ENCODE measurements at places on chromosomes 5 and 9. TPM values are rescaled to one million over a fixed set of nuclear protein-coding genes. Genes with fewer than 3 reads are reported as not detected.
A peak's percentile ranks its signal among the peaks of the same experiment; 100 is the strongest.

DNA sequence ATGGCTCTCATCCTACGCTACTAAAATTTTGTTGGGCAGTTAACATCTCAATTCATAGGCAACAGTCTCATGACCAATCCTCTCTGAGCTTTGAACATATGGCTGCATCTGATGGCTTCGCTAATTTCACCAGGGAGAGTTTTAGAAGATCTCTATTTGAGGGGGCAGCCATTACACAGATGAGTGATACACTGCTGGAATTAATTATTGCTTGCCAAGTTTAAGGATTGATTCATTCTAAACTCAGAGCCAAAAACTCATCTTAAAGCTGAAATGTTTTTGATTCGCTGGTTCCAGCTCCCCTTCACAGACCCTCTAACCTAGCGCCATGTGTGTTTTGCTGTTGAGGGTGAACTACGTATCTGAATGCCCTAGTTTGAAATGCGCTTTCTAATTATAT, 519.9 kb upstream of the WWC1 start:
- H3K27me3 ChIP-seq = no peaks in the 10 kb centered on the region
- DNase-seq = no peak
- H3K36me3 ChIP-seq = no peaks in the 10 kb centered on the region
- H3K27ac ChIP-seq = no peak overlapping the region
- no peak overlapping the region for H3K4me3 ChIP-seq
- no peaks in the 10 kb centered on the region for H3K4me1 ChIP-seq

Gene FNIP1
- 43.0 TPM for total RNA-seq

Gene RFESD
- total RNA-seq = 2.3 TPM

DNA sequence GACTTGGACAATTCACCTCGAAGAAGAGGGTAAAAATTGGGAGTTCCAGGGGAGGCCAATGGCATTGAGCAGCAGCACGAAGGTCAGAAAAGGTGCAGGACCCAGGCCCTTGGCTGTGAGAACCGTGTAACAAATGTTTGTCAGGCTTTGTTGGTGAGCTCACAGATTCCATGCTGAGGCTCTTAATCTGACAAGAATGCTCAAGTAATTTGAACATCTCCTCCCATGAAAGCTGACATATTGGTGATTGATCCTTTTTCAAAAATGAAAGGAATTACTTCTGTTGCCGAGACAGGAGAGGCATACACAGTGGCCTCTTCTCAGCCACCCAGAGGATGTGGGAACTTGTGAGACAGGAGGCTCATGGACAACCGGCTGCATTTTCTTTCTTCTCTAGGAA, 11.6 kb downstream of the RAI14 start:
- DNase-seq = no peak
- no peak overlapping the region for H3K27ac ChIP-seq

- no peaks in the 10 kb centered on the region for H3K36me3 ChIP-seq
- no peak for DNase-seq
- H3K4me1 ChIP-seq = no peaks in the 10 kb centered on the region
- peak overlapping the region; percentile 27 for H3K27ac ChIP-seq
- no peak overlapping the region for H3K4me3 ChIP-seq
These were observed 41.8 kb upstream of the KDM4C start for GRCh38 chr9:6715755-6716643.

Gene CCNO
- total RNA-seq = 0.34 TPM

DNA sequence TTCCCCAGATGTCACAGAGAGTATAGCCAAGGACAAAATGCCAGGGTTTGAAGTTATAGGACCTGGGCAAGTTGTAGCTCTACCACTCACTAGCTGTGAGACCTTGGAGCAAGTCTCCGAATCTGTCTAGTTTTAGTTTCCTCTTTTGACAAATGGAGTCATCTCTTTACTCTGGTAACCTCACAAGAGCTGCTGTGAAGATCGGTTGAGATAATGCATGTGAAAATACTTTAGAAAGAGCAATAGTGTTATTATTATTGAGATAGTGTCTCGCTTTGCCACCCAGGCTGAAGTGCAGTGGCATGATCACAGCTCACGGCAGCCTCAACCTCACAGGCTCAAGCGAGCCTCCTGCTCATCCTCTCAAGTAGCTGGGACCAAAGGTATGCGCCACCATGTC, 117.9 kb upstream of the NR5A1 start:
- no peaks in the 10 kb centered on the region for H3K27me3 ChIP-seq
- H3K36me3 ChIP-seq = no peaks in the 10 kb centered on the region
- DNase-seq = no peak
- no peak overlapping the region for H3K4me3 ChIP-seq
- peaks cover 27% of the 10 kb centered on the region for H3K4me1 ChIP-seq
- no peak overlapping the region for H3K27ac ChIP-seq

Gene LRRTM2
- not detected for total RNA-seq

Gene CRHBP
- total RNA-seq = 9.6 TPM

Gene TSSK1B
- total RNA-seq = 0.42 TPM

- H3K27me3 ChIP-seq = no peaks in the 10 kb centered on the region
- H3K36me3 ChIP-seq = peaks cover 3% of the 10 kb centered on the region
- no peak for DNase-seq
- H3K4me3 ChIP-seq = no peak overlapping the region
These were observed 2.9 kb upstream of the TGFBI start for GRCh38 chr5:136025900-136026299.

GRCh38 chr5:34820593-34820992, 18.4 kb upstream of the TTC23L start:
- no peaks in the 10 kb centered on the region for H3K27me3 ChIP-seq
- H3K4me1 ChIP-seq = peaks cover 18% of the 10 kb centered on the region
- no peak for DNase-seq
- H3K36me3 ChIP-seq = peaks cover 41% of the 10 kb centered on the region

Data from osteocyte (in vitro differentiated cells).